NCI-H82 (cell line): ENCODE measurements at places on chromosomes 5 and 9.
A peak's percentile ranks its signal among the peaks of the same experiment; 100 is the strongest.

DNA sequence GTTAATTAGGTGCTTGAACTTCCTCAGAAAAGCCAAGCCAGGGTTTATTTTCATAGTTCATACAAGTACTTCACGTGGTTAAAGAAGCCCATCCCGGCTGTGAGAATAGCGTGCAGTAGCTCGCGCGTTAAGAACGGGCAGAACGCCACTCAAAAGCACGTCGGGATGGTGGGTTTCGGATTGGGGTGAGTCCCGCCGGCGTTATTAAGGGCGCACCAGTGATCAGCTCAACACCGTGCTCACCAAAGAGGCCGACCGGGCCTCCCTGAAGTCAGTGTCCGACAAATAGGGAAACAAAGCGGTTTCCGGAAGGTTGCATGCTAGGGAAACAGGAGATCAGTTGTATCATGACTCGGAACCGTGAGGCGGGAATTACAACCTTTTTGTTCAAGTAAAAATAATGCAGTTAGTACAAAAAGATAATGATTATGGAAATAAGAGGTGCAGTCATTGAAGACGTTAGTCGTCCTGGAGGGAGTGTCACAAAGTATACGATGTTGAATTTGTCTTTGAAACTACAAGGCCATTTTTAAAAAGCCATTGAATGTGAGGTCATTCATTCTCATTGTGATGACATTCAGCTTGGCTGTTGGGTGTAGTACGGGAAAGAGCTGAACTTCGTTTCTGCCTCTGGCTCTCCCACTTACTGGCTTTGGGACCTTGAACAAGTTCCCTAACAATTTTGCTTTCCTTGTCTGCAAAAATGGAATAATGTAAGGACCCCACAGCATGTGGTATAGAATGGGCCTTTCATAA lies 992 bp downstream of the SETD9 start:
- peak; percentile 70 for DNase-seq

DNA sequence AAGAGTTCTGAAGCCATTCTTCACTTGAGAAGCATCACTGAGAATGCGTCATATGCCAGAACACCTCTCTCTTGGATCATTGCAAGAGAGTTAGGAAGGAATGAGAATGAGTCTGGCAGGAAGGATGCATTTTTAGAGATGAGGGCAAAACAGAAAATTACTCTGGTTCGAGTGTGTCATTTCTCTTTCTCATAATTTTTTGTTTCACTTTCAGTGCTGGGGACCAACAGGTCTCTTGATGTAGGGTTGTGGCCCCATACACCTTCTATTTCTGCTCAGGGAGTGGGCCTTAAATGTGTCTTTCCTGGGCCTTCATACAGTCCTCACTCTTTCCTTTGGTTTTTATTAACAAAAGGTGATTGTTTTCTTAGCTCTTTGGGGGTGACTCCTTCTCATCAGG lies 302.4 kb downstream of the NR3C1 start:
- DNase-seq, result no peak

DNA sequence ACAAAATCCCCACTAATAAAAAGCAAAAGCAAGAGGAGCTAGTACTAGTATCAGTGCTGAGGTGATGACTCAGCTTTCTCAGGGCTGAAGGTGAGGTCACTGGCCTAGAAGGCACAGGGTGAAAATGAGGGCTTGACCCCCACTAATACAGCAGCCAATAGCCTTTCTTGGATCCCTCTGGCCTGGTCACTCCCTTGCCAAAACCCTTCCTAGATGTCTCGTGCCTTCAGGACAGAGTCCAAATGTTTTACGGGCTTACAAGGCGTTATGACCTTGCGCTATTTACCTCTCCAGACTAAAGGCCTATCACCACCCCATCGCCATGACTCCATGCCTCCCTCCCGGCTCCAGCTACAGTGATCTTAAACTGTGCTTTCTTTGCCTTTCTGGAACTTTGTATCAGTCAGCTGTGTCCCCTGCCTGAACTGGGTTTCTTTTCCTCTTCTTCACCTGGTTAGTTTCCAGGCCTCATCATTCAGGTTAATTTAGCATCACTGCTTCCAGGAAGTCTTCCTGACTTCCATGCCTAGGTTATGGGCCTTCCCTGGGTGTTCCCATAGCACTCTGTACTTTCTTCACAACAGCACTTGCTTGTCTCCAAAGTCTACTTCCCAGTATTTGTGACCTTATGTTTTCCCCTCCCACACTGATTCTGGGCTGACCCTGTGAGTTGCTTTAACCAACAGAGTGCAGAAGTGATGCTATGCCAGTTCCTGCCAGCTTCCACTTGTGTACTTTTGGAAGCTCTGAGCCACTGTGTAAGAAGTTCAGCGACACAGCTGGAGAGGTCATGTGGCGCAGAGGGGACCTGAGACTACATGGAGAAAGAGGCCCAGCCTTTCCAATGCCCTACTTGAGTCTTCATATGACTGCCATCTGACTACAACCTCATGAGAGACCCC lies 4.2 kb upstream of the DELE1 start:
- DNase-seq, result no peak

DNA sequence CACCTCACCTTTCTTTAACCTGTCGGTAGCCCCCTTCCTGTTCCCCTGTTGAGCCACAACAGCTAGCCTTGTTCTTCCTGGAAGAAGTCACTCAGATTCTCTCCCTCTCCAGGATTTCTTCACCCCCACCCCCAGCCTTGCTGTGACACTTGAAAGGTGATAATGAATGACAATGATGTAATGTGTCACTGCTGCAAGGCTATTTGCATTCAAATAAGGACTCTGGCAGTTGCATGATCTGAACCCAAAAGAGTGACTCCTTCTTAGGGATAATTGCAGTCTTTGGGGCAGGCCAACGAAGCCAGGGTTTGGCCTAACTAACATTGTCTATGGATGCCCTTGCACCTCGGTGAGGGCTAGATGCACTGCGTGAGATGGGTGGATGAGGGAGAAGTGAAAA lies 154.4 kb upstream of the CLINT1 start:
- DNase-seq, result no peak

- no peak for DNase-seq
Observed at GRCh38 chr5:177195307-177195952, 61.9 kb downstream of the NSD1 start.

DNA sequence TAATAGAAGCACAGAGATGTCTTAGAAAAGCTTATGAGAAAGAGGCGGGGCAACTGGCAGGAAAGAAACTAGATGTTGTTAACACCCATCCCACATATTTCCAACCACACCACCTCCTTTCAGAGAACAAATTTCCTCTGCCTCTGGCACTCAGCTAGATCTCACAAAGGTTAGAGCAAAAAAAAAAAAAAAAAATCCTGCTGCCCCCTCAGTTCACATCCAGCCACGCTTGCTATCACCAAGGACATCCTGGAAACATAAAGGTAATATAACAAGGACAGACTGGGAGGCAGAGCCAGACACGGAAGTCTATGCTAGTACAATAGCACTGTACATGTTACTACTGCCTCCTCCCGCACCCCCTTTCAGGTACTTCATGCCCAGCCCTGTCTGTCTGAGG lies 238.0 kb upstream of the PTGER4 start:
- DNase-seq, result no peak

GRCh38 chr5:96687812-96688453 lies 25.8 kb downstream of the CAST start:
- peak; percentile 49 for DNase-seq

DNA sequence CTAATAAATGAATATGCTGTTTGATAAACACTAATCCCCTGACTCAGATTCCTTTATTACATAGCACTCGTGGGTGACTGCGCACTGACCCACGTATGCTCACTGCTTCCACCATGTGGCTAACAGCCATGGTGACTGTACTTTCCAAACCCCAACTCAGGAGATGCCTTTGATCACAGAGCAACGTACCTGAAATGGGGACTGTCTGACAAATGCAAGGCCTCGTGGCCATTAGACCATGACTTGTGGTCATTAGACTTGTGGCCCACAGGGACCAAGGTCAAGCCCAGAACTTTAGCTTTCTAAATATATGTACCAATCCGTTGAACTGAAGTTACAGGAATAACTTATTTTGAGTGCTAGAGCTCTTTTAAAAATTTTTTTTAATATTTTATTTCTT lies 46.6 kb downstream of the CYFIP2 start:
- DNase-seq, result peak; percentile 75

DNA sequence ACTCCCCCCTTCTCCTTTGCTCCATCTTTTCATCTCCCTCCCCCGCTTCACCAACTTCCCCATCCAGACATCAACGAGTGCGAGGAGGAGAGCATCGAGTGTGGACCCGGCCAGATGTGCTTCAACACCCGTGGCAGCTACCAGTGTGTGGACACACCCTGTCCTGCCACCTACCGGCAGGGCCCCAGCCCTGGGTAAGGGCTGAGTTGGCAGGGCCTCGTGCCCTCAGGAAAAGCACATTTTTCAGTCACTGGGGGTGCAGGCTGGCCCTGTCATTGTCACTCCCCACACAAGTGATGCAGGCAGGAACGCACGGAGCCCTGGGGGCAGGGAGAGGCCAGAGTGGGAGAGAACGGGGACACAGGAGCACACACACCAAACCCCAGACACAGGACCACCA lies 12.4 kb upstream of the ASS1 start:
- no peak for DNase-seq

DNA sequence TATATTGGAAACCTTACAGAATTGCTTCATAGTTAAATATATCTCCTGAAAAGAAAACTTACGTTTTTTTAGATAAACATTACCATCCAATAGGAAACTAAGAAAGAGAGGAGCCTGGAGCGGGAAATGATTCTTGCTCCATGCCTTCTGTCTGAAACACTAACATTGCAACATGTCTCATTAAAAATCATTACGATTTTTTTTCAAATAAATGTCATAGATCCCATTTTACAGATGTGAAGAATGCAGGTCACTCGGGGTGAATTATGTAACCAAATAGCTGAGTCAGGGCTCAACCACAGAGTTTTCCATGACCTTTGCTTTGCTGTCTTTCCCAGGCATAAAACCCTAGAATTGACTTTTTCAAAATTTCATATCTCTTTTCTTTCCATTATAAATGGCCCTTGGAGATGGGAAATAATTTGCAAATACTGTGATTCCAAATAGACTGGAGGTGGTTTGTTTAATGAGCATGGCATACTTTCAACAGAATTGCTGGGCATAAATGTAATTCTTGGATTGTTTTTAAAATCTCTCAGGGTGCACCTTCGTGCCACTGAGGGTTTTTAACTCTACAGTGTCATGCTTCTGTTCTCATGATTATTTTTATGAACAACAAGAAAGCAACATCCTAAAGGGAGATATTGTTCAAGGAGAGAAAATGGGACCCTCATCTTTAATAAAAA lies 302.8 kb downstream of the EBF1 start:
- DNase-seq, result no peak

DNA sequence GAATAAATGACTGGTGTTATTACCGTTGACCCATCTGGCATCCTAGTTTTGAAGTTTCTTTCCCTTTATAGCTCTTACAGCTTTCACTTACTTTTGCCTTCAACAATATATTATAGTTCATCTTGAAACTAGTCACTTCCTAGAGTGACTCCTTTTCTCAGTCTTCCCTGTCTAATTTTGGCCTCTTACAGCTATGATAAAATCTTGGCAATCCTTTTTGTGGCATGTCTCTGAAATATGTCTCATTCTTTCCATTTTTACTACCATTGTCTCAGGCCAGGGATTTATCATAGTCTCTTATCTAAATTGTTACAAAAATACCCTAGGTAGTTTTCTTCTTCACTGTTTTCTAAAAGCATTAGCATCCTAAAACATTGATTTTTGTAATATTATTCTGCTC lies 621.3 kb upstream of the ZNF608 start:
- DNase-seq, result no peak

GRCh38 chr5:148312153-148312552 lies at the start of gene SPINK7:
SPINK7 (plus strand) TSS chr5:148312423; CDS start chr5:148312484, 61 bp downstream.
- DNase-seq, result no peak

- peak; percentile 8 for DNase-seq
Observed at GRCh38 chr5:133779828-133780475, 167.6 kb upstream of the FSTL4 start.

DNA sequence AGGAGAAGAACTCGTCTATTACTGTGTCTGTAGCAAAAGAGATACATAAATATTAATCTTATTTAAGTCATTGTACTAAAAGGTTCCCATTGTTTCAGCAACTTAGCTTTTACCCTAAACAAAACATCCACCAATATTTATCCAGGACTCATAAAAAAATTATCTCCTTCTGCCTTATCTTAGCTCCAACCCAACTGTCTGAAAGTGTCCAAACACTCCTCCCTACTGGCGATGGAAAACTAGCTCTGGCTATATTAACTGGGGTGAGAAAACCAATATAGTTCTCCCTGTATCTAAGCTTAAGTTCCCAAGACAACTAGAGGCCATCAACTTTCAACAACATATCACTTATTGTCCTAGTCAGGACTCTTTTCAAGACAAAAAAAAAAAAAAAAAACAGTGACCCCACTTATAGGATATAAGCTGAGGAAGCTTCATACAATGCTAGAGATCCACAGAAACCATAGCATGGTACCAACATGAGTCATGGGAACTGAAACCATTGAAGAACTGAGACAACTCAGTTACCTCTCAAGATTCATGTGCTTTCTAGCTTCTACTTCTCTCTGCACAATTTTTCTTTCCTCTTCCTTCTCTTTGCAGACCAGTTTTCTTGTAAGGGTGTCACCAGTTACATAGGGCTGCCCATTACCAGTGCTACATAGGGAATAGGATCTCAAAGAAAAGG lies 150.7 kb upstream of the RASA1 start:
- DNase-seq, result no peak

GRCh38 chr5:30960036-30960435 lies 233.4 kb upstream of the CDH6 start:
- DNase-seq, result no peak

- DNase-seq, result no peak
Observed at GRCh38 chr9:105864248-105864898, 170.0 kb downstream of the TMEM38B start.

GRCh38 chr9:6711403-6711802 lies 46.4 kb upstream of the KDM4C start:
- no peak for DNase-seq

GRCh38 chr5:68193481-68194036 lies 22.0 kb upstream of the PIK3R1 start:
- DNase-seq, result no peak

- no peak for DNase-seq
Observed at GRCh38 chr5:6873359-6873758, 160.1 kb downstream of the TENT4A start.

DNA sequence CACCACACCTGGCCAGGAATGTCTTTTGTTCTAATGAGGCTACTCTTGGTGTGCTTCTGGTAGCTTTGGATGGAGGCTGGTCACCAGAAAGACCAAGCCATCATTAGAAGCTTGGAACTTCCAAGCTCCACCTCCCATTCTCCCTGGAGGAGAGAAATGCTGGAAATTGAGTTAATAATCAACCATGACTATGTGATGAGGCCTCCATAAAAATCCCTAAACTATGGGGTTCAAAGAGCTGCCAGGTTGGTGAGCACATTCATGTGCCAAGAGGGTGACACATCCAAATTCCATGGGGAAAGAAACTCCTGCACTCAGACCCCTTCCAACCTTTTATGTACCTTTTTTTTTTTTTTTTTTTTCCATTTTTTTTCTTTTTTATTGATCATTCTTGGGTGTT lies 105.5 kb upstream of the SPATA31C2 start:
- no peak for DNase-seq

- no peak for DNase-seq
Observed at GRCh38 chr5:173715607-173716006, 99.2 kb upstream of the BOD1 start.

GRCh38 chr9:22124263-22125011 lies 115.3 kb upstream of the CDKN2B start:
- DNase-seq, result no peak
